Stimulated activated CD8-positive, alpha-beta memory T cell treated with anti-CD3 and anti-CD28 coated beads, Interleukin-4, amount 100 ng/mL, for 4 hours (primary cell): ENCODE measurements at places on chromosomes 4 and X.

DNA sequence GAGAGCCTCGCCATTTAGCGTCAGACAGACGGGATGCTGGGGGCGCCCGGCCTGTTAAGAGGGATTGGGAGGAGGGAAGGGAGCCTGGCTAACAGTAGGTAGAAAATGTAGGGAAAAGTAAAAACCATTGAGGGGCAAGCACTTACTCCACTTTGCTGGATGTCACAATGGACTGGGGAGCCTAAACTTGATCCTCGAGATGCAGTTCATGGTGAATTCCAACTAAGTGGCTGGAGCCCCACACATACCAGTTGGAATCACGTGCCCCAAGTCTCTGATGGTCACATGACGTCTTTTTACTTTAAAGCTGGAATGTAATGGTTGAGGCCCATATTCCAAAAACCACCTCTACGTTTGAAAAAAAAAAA lies 1.5 kb downstream of the PLS3 start:
- no peak for DNase-seq

GRCh38 chrX:42934020-42934726 lies 156.2 kb upstream of the PPP1R2C start:
- DNase-seq, result no peak

- DNase-seq, result no peak
Measured at GRCh38 chr4:30860978-30861377, 140.8 kb downstream of the PCDH7 start.

DNA sequence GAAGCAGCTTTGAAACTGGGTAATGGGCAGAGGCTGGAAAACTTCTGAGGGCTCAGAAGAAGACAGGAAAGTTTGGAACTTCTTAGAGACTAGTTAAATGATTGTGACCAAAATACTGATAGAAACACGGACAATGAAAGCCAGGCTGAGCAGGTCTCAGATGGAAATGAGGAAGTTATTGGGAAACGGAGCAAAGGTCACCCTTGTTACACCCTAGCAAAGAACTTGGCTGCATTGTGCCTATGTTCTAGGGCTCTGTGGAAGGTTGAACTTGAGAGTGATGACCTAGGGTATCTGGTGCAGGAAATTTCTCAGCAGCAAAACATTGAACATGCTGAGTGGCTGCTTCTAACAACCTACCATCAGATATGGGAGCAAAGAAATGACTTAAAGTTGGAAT lies 50.8 kb upstream of the FBXW7 start:
- no peak for DNase-seq
